ENCODE measurements at places on chromosomes 7 and 10. TPM values are rescaled to one million over a fixed set of nuclear protein-coding genes. Genes with fewer than 3 reads are reported as not detected.

DNA sequence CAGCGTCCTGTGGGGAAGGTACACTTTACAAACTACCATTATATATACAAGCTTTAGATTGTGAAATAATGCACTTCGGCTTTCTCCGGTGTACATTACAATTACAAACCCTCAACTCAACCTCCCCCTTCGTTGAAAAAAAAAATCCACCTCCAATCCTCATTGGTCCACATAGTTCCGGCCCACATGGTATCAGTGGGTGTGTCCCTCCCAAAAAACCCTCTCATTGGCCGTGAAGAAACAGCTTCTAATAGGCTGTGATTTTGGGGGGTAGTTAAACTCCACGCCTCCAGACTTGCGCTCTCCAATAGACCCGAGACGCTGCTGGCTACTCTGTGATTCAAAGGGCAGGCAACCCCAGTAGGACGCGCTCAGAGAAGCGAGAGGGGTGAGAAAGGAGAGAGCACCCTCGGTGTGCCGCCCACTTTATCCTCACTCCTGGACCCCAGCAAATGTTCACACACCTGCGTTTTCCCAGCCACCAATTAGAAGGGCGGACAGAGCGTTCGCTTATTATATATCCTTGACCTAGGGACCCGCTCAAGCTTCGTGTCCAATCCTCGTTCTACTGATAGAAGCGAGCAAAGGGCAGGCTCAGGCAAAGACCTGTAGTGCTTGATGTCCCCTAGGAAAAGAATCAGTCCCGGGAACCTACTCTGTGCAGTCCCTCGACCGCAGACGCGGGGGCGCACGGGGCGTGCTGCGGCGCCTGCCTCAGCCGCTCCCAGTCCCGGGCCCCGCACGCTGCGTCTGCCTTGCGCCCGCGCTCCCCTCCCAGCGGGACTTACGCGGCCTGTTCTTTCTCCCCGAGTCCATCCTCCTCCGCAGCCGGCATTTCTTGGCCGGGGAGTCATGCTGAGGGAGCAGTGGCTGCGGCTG is 991 bp downstream of the PANK1 start:
- no peaks in the 10 kb centered on the region for H3K36me3 ChIP-seq
- peak overlapping the region; percentile 80 for H3K27ac ChIP-seq
- peak; percentile 91 for DNase-seq
- H3K27me3 ChIP-seq = no peaks in the 10 kb centered on the region

DNA sequence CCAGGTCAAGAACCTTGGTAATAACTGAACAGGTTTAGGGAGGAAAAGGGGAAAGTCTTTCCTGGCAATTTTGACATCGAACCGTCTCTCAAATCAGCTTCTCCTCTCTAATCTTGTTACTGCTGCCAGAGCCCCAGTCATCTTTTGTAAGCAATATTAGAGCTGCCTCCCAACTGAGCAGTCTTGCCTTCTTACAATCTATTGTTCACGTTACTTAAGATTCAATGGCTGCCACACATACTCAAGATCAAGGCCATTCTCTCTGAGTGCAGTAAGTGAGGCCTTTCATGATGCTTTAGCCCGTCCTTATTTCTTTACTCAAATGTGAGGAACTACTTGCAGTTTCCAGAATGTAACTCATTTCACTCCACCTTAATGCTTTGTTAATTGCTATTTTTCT is 12.4 kb downstream of the NET1 start:
- no peaks in the 10 kb centered on the region for H3K27me3 ChIP-seq
- H3K4me1 ChIP-seq = no peaks in the 10 kb centered on the region
- H3K27ac ChIP-seq = peak overlapping the region; percentile 27
- no peak overlapping the region for H3K4me3 ChIP-seq
- no peaks in the 10 kb centered on the region for H3K36me3 ChIP-seq

- H3K27me3 ChIP-seq = no peaks in the 10 kb centered on the region
- H3K36me3 ChIP-seq = no peaks in the 10 kb centered on the region
- no peaks in the 10 kb centered on the region for H3K4me1 ChIP-seq
- no peak overlapping the region for H3K27ac ChIP-seq
- no peak for DNase-seq
Measured at GRCh38 chr10:71044720-71045119, 156.4 kb upstream of the PCBD1 start.

DNA sequence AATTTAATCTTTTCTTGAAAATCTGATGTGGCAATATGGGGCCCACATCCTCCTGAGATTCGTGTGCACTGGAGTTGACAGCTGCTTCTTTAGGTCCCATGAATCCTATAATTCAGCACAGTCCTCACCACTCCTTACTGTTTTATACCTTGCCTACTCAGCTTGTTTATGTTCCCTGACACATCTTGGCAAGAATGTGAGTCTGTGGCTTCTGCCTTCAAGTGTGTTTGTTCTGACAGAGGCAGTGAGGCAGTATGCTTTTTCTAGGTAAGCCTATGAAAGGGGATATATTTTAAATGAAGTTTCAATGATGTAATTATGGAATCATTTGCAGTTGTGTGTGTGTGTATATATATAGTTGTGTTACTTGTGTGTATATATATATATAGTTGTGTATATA is 106.4 kb downstream of the AMPH start:
- no peaks in the 10 kb centered on the region for H3K27me3 ChIP-seq
- H3K36me3 ChIP-seq = no peaks in the 10 kb centered on the region
- no peak overlapping the region for H3K4me3 ChIP-seq
- no peak overlapping the region for H3K27ac ChIP-seq

- H3K4me1 ChIP-seq = no peaks in the 10 kb centered on the region
- H3K36me3 ChIP-seq = no peaks in the 10 kb centered on the region
- DNase-seq = no peak
Measured at GRCh38 chr10:63554657-63555056, 33.5 kb downstream of the REEP3 start.

GRCh38 chr10:23147035-23147434 is 45.1 kb upstream of the PTF1A start:
- H3K36me3 ChIP-seq = no peaks in the 10 kb centered on the region
- H3K27me3 ChIP-seq = no peaks in the 10 kb centered on the region
- no peak overlapping the region for H3K4me3 ChIP-seq
- H3K4me1 ChIP-seq = no peaks in the 10 kb centered on the region

GRCh38 chr7:109821156-109821555 is 1251.5 kb downstream of the DNAJB9 start:
- H3K36me3 ChIP-seq = no peaks in the 10 kb centered on the region
- H3K27ac ChIP-seq = no peak overlapping the region
- H3K4me3 ChIP-seq = no peak overlapping the region
- no peak for DNase-seq
- no peaks in the 10 kb centered on the region for H3K4me1 ChIP-seq

C10orf62 gene
- not detected for total RNA-seq

KCNH2 gene
- total RNA-seq = 0.59 TPM

KIF20B gene
- 5.5 TPM for total RNA-seq
